ENCODE measurements at places on chromosomes 6 and 20.

- DNase-seq, result no peak
These were observed 186.1 kb downstream of the TASP1 start for GRCh38 chr20:13452470-13453124.

- DNase-seq, result no peak
These were observed 104.9 kb downstream of the PDSS2 start for GRCh38 chr6:107354451-107354850.

- DNase-seq, result no peak
These were observed 139.0 kb upstream of the JAG1 start for GRCh38 chr20:10812759-10813327.

DNA sequence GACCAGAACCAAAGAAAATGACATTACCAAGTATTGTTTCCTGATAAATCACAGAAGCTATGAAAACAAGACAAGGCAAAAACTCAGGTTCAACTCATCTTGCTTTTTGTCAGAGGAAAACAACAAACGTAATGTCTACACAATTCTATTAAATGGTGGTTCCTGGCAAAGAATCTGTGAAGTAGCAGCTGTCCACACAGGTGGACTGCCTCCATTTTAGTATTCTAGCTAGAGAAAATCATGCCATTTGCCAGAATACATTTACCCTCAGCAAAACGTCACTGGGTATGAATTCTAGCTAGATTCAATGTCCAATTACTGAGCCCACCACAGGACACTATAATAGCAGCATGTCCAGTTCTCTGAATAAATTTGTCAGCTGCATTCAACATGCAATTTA is 125.4 kb downstream of the ADGRB3 start:
- DNase-seq, result no peak

GRCh38 chr6:105163183-105163582 is 16.6 kb downstream of the POPDC3 start:
- no peak for DNase-seq

DNA sequence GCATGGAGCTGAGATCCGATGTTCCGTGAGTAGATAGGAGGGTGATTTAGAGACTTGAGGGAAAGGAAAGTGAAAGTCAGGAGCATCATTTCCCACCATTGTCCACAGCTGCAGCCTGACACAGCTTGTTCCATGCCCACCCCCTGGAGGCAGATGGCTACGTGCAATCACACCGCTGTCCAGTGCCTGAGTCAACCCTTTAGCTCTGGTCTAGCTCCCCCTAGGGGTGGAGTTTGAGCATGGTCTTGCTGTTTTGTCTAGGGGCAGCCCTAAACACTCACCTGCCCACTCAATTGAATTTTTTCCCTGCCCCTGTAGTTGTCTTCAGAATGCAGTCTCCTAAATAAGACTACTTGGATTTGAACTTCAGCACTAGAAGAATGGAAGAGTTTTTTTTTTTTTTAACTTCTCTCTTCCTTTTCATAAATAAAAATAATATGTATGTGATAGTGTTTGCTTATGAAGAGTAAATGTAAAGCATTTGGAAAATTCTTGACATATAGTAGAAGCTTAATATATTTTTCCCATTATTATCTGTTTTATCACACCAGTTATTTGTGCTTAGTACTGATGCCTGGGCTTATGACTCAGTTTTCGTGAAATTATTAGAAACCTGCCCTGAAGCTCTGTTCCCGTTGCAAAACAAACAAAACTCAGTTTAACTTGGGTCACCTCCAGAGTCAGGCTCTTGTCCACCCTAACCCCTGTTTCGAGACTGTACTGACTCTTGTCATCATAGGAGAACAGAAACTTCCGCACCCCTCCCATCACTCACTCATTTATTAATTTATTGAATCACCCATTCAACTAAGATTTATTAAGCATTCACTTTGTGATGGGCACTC is 814.8 kb downstream of the MAFB start:
- DNase-seq, result peak; percentile 90

DNA sequence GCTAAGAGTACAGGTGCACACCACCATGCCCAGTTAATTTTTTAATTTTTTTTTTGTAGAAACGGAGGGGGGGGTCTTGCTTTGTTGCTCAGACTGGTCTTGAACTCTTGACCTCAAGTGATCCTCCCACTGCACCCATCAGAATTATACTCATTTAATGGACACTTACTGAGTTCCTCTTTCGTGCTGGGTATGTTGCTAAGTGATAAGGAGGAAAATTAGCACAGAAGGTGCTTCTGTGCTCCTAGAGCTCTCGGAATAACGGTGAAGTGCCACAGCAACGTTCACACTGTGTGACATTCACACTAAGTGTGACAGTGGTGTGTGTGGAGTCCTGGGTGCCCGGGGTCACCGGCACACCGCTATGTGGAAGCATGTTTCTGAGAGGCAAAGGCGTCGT is 32.1 kb upstream of the BMP6 start:
- DNase-seq, result no peak

DNA sequence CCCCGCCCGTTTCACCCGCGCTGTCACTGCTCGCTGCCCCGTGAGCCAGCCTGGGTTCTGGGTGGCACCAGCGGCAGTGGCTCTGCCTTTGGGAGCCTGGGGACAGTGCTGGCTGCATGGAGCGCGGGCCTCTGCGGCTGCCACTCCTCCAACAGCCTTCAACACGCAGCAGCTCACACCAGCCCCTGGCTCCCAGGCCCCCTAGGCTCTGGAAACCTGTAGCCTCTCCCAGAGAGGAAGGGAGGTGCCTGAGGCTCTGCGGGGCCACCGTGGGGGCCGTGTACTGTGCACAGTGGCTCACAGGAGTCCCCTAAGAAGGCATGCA is 163.9 kb upstream of the AFDN start:
- DNase-seq, result no peak

DNA sequence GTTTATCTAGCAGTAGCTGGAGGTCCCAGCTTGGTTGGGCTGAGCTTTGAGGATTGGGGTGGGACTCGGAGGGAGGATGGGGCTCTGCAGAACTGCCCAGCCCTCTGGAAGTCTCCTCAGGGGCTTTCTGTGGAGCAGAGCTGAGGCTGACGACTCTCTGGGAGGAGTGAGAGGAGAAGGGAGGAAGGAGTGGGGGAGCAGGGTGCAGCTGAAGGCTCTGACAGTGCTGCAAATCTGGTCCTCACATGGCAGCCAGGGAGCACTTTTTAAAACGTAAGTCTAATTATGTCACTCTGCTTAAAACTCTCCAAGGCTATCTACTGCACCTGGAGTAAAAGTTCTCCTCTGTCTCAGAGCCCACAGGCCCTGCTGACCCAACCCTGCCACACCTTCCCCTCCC is 32.4 kb downstream of the GRM4 start:
- DNase-seq, result no peak

DNA sequence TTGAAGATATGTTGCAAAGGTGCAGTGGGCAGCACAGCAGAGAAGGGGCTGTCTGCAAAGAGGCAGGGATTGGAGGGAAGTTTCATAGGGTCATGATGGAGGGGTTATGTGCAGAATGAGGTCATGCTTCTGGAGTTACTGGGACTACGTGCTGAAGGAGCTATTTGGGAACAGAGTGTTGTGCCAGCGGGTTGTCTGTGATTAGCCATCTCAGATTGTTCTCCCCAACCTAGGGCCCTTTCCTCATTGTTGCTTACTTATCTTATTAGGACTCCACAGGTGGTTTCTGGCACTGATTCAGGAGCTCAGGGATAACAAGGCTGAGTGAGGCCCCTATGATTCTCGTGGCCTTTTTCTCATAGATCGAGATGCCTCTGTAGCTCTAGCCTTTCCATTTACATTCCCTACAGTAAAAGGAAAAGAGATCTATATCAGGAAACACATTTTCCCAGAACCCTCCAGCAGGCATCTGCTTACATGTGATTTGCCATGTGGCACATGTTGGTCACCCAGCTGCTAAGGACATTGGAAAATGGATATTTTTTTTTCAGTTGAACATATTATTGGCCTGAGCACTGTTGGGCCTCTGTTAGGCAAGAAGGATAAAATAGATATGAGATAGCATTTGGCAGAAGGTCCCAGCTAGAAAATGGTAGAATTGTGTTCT is 429.6 kb upstream of the PLCB4 start:
- DNase-seq, result no peak

DNA sequence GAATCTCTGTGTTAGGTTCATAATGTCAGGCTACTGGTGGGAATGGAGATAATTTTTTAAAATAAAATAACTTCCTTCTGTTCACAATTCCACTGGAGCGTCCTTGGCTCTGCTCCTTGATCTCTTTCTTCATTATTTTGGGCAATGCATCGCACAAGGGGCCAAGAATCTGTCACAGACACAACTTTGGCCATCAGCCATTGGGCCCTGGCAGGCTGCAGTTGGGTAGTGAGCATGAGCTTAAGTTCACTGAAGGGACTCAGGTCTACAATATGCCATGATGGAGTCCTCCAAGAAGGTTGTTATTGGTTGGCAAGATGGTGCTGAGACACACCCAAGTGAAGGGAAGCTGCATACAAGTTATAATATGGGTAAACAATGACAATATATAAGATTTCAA is 40.0 kb downstream of the CYP39A1 start:
- DNase-seq, result no peak

GRCh38 chr20:48839154-48839917 is 11.5 kb upstream of the PREX1 start:
- no peak for DNase-seq

DNA sequence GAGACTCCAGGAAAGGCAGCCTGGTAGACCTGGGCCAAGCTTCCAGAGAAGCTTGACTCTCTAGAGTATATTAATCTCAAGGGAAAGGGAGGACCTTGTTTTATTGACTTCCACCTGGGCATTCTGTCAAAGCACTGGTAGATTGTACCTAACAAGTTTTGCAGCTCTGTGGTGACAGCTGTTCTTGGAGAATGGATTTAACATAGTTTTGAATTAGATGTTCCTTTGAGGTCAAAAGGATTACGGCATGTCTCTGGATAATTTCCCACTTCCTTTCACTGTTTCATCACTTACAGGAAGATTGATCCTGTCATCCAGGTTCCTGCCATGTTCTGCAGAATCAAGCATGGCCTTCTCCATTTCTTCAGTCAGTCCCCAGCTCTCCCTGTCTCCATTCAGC is 246.0 kb downstream of the PHACTR1 start:
- DNase-seq, result no peak

DNA sequence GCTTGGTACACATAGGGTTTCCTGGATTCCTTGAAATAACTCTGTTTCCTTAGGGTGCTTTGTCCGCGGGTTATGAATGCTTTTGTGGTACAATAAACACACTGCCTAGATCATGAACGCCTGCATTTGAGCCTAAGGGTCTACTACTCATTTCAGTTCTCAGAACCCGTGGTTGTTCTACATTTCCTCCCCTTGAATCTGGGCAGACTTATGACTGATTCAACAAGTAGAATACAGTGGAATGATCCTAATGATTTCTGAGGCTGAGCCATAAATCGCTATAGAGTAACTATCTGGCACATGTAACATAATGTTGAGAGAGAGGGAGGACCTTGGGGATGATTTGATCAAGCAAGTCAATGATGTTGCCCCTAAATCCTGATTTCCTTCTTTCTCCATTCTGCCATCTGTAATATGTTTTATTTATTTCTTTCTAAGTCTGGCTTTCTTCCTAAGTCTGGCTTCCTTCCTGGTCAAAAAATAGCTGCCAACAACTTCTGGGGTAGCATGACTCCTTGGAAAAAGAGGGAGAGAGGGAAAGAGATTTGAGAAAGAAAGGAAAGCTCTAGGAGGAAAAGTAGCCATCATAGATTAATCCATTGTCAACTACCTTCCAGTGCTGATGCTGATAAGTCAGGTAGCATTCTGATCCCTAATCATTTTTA is 23.0 kb downstream of the ABRACL start:
- no peak for DNase-seq

Data from NCI-H526 (cell line).